ENCODE measurements at places on chromosomes 7 and 10.

DNA sequence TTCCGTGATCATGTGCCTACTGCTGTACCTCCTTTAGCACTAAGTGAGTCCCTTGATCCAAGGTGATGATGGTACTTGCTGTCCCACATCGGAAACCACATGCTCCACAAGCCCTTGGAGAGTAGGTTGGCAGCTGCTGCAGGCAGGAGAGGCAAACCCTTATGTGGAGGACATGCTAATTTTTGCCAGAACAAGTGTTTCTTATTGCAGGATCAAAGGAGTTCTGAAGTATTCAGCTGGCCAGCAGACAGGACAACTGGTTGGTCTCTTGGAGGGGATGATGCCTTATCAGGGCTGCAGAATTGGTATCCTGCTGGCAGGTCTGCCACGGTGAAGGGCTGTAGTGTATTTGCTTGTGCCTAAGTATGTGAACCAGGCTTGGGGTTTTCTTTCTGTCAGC lies 36.8 kb downstream of the NACAD start:
- no peak for DNase-seq

DNA sequence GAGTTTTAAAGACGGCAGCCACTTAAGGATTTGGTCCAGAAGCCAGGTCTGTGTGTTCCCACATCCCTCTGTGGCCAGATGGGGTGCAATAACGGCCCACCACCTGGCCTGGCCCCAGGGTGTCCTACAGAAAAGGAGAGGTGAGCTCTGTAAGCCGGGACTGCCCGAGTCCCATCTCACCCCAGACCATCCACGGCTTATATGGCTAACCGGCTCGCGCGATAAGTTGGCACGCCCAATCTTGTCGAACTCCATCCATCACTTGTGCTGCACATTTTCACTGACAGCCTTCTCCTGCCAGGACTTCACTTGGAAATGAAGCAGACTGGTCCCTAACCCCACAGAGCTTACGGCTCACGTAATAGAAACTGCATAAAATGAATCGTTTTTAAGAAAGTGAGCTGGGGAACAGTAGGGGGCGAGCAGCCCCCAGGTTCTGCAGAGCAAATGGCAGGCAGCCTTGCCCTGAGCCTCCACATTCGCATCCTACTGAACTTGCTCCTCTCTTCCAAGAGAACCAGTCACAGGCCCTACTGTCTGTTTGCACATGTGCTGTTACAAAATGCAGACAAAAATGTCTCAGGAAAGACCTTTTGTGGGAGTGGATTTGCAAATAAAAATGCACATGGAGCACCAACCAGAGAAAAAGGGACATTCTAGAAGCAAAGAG lies 98.2 kb downstream of the TNS3 start:
- no peak for DNase-seq

DNA sequence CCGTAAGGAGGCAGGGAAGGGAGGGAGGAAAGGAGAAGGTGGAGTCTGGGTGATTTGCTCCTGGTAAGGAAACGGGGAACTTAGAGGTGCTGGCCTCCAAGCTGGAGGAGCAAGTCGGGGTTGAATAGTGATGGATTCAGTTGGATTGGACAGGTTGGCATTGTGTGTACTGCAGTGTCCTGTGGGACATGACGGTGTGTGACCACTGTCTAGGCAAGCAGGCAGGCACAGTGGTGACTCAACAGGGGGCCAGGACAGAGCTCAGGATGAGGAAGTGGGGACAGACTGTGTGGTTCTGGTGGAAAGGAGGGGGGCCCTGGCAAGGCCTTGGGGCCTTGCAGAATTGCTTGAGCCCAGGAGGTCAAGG lies 48.8 kb downstream of the COL26A1 start:
- no peak for DNase-seq

GRCh38 chr10:113644185-113645120 lies 19.4 kb downstream of the NRAP start:
- DNase-seq = no peak

- DNase-seq = no peak
Measured at GRCh38 chr10:113540845-113541548, 11.9 kb upstream of the HABP2 start.

- DNase-seq = no peak
Measured at GRCh38 chr7:37070031-37070430, 345.7 kb upstream of the AOAH start.

- DNase-seq = no peak
Measured at GRCh38 chr10:62534031-62534430, 159.9 kb downstream of the ZNF365 start.

DNA sequence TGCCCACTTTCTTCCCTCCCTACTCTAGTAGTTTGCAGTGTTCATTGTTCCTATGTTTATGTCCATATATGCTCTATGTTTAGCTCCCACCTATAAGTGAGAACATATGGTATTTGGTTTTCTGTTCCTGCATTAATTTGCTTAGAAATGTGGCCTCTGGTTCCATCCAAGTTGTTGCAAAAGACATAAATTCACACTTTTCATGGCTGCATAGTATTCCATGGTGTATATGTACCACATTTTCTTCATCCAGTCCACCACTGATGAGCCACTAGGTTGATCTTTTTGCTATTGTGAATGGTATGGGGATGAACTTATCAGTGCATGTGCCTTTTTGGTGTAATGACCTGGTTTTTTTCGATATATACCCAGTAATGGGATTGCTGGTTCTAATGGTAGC lies 1089.1 kb downstream of the GRM8 start:
- no peak for DNase-seq

- no peak for DNase-seq
Measured at GRCh38 chr7:1823376-1824150, 153.5 kb downstream of the ELFN1 start.

- no peak for DNase-seq
Measured at GRCh38 chr10:5891009-5891408, 966 bp downstream of the FBH1 start.

DNA sequence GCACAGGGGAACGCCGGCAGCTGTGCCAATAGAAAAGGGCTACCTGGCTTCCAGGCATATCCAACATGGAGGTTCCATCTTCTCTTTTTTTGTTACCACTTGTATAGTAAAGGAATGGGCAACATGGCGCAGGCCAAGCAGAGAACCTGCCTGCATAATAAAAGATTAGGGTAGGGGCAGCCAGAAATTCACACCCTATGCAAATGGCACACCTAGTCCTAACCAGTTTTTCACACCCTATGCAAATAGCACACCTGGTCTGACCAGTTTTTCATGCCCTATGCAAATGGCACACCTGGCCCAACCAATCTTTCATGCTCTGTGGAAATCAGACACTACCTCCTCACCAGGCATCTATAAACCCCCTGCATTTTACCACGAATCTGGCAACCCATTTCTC lies 369.5 kb downstream of the IPMK start:
- no peak for DNase-seq

GRCh38 chr7:73391396-73391795 lies 42.2 kb upstream of the FZD9 start:
- DNase-seq = no peak

GRCh38 chr10:26217396-26218086 lies 967 bp downstream of the GAD2 start:
- no peak for DNase-seq

DNA sequence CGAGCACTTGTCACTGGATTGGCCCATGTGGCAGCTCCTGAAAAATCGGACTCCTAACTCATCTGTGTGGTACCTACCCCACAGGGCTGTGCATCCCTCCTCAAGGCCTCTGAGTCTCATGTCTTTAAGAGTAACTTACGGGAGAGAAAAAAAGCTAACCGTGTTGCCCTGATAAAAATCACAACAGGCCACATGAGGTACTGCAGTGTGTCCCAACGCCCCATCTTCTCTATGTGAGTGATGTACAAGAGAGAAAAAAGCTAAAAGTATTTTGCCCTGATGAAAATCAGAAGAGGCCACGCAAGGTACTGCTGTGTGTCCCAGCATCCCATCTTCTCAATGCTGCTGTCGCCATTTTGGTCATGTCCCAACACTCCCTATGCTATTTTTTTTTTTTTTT lies 41.2 kb upstream of the ADRB1 start:
- no peak for DNase-seq

GRCh38 chr10:126538439-126539135 lies 131.9 kb downstream of the C10orf90 start:
- no peak for DNase-seq

DNA sequence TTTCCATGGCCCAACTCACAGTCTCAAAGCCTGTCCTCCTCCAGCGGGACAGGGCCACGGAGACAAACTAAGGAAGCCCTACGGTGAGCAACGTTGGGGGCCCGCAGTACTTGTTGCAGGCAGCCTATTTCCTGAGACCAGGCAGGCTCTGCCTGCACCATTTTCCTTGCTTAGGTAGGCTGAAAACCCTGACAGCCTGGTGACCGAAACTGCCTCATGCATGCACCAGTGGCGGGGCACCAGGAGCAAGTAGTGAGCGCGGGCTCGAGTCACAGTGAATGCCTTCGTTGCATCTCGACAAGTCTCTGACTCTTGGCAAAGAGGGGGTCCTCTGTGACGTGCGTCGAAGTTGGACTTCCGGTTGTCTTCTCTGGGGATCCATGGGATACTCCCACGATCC lies 23.3 kb upstream of the ZNF273 start:
- DNase-seq = no peak

GRCh38 chr7:151104411-151105235 lies 18.3 kb downstream of the AGAP3 start:
- no peak for DNase-seq

GRCh38 chr10:18565006-18565405 lies 86.4 kb downstream of the NSUN6 start:
- DNase-seq = no peak

- DNase-seq = no peak
Measured at GRCh38 chr7:153657182-153657800, 394.9 kb upstream of the DPP6 start.

DNA sequence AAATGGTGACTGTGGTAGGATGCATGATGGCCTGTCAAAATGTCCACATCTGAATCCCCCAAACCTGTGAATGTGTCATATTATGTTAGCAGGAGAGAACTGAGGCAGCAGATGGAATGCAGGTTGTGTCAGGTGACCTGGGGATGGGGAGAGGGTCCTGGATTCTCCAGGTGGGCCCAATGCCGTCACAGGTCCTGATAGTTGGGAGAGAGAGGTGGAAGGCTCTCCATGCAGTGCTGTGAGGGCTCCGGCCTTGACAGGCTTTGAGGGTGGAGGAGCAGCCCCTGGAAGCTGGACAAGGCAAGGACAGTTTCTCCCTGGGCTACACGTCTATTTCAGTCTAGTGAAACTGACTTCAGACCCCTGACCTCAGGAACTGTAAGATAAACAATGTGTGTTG lies 330.9 kb upstream of the ZNF32 start:
- no peak for DNase-seq

GRCh38 chr7:79534128-79534527 lies 80.7 kb upstream of the MAGI2 start:
- no peak for DNase-seq

- DNase-seq = no peak
Measured at GRCh38 chr10:118851062-118852035, 96.6 kb upstream of the CACUL1 start.

DNA sequence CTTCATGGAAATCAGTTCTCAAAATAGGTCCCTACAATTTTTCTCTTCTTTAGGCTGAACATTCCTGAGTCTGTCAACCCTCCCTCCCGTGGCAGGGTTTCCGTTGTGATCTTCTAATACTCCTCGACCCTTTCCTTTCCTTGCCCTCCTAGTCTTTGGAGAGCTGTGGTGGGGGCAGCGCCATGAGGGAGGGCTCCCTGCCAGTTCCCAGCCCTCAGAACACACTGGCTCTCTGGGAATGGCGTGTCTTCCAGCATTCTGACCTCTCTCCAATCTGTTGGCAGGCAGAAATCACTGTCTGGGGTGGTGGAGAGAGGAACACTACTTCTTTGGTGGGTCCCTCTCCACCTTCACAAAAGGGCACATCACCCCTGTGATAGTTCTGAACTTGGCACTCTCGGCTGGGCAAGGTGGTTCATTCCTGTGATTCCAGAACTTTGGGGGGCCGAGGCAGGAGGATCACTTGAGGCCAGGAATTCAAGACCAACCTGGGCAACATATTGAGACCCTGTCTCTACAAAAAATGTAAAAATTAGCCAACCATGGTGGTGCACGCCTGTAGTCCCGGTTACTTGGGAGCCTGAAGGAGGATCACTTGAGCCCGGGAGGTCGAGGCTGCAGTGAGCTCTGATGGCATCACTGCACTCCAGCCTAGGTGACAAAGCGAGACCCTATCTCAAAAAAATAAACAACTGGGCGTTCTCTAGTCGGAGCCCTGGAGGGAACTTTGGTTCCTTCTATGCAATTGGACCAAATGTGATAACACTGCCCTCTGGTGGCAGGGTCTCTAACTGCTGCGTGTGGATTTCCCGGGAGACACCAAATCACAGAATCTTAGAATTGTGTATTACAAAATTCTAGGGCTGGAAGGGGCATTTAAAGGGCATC lies 13.1 kb upstream of the ARPC1A start:
- DNase-seq = peak; percentile 85

DNA sequence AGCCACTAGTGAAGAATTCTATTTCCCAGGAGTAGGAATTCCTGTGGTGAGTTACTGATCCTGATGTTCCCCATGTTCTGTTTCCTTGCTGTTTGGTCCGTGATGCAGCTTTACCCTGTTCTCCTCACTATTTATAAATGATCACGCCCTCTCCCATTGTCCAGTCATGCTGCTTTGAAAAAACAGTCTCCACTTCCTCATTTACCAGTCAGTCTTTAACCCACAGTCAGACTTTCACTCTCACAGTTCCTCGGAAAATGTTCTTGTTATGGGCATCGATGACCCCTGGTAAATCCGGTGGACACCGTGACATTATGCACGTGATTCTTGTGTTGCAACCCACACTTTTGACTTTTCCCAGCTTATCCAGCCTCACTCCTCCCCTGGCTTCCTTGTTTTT lies 14.4 kb downstream of the SCIN start:
- no peak for DNase-seq

- no peak for DNase-seq
Measured at GRCh38 chr10:6929148-6929830, 349.2 kb upstream of the PRKCQ start.

DNA sequence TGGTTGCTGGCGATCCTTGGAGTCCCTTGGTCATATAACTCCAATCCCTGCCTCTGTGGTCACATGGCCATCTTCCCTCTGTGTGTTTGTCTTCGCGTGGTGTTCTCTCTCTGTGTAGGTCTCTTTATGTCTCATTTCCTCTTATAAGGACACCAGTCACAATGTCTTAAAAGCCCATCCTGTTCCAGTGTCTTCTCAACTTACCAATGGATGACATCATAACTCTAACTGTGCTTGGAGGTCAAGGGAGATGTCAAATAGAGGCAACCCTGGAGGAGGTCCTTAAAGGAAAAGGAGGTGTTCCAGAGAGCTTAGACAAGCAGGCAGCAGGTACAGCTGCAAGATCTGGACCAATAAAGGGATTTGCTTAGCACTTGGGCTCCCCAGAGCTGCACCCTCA lies 143.0 kb downstream of the BUB3 start:
- DNase-seq = no peak

DNA sequence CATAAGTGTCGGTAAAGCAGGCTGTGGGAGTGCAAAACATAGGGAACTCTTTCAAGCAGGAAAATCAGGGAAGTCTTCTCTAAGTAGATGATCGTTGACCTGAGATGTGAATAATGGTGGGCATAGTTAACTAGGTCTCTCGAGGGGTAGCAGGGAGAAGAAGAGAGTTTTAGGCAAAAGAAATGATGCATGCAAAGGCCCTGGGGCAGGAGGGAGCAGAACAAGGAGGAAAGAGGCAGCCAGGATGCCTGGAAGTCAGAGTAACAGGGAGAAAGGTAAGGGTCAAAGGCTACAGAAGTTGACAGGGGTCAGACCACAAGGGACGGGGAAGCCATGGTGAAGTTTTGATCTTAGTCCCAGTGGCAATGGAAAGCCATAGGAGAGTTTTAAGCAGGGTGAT lies 47.8 kb upstream of the PAX2 start:
- DNase-seq = no peak
